ENCODE measurements at places on chromosomes 1 and 21. TPM values are rescaled to one million over a fixed set of nuclear protein-coding genes. Genes with fewer than 3 reads are reported as not detected.

DNA sequence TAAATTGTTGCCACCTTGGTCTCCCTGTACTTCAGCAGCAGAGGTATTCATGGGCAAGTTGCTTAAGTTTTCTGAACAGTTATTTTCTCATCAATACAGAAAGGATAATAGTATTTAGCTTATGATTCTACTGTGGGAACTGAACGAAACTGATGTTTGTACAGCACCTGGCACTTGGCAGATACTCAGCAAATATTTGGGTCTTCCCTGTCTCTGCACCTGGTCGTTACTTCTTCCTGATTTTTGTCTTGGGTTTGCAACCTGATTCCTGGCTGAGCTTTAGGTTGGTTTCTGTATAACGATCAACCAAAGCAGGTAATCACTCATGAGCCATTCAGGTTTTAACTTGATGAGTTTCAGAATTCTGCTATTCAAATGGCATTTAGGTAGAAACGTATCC lies 490.6 kb downstream of the KIF26B start:
- DNase-seq = no peak
- H3K36me3 ChIP-seq = peaks cover 4% of the 10 kb centered on the region
- H3K27me3 ChIP-seq = no peaks in the 10 kb centered on the region
- H3K27ac ChIP-seq = no peak overlapping the region
- no peak overlapping the region for H3K4me3 ChIP-seq

DNA sequence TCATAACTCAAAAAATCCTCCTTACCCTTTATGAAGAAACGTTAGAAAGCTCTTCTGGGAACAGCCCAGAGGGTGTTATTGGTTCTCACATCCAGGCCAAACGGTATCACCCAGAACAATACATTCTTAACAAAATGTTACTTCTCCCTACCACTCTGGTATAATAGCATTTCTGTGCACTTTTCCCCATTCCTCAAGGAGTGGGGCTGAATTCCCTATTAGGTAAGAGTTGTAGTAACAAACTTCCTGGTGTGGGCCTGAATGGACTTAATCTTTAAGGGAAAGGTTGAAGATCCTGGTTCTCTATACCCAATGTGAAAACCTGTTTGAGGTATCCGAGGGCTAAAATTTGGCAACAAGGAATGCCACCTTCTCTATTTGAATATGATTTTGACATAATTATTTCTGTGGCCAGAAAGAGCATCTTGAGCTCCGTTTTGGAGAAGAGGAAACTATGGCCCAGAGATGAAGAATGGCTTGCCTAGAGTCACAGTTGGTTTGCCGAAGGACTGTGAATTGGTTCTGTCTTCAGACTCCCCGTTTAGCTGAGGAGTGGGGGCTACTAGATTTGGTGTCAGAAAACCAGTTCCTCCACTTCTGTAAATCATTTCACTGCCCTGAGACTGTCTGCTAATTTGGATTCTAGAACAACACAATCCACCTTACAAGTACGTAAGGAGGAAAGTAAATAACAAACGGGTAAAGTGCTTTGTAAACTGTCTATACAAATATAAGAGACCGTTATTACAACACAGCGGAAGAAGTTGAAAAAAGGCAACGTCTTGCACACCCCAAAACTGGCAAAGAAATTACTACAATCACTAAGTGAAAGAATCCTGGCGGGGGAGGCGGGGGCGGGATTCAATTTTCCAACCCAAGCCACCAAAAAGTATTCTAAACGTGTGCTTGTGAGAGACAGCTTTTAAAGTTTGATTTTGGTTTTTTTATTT lies 2.3 kb downstream of the ANP32E start:
- peak overlapping the region; percentile 87 for H3K27ac ChIP-seq
- peaks cover 16% of the 10 kb centered on the region for H3K36me3 ChIP-seq
- DNase-seq = no peak
- H3K27me3 ChIP-seq = peaks cover 6% of the 10 kb centered on the region
- no peak overlapping the region for H3K4me3 ChIP-seq

DNA sequence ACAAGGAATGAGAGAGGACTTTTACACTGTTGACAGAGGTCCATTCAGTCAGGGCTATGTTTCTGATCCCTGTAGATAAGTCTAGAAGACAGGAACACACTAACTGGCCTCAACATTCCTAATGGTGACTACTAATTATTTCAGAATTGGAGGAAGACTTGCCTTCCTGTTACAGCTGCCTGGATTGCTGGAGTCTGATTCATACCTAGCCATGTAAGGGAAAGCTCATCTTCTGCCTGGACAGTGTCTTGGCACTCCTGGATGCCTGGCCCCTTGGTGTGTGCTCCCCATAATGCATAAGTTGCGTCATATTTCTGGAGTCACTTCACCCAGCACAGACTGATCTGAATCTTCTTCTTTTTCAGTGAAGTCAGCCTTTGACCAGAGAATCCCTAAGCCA lies 326.0 kb upstream of the RUNX1 start:
- no peak overlapping the region for H3K27ac ChIP-seq
- H3K36me3 ChIP-seq = no peaks in the 10 kb centered on the region
- DNase-seq = no peak
- peaks cover 12% of the 10 kb centered on the region for H3K4me1 ChIP-seq
- peaks cover 3% of the 10 kb centered on the region for H3K27me3 ChIP-seq
- H3K4me3 ChIP-seq = no peak overlapping the region

BTG2 gene
- 80.0 TPM for total RNA-seq

NUP133 gene
- total RNA-seq = 53.5 TPM

Data from endothelial cell (in vitro differentiated cells).